ENCODE measurements at places on chromosomes 7 and 10. TPM values are rescaled to one million over a fixed set of nuclear protein-coding genes. Genes with fewer than 3 reads are reported as not detected.
A peak's percentile ranks its signal among the peaks of the same experiment; 100 is the strongest.

The FFAR4 gene
- total RNA-seq = not detected

The MACROH2A2 gene
- total RNA-seq = 29.4 TPM

DNA sequence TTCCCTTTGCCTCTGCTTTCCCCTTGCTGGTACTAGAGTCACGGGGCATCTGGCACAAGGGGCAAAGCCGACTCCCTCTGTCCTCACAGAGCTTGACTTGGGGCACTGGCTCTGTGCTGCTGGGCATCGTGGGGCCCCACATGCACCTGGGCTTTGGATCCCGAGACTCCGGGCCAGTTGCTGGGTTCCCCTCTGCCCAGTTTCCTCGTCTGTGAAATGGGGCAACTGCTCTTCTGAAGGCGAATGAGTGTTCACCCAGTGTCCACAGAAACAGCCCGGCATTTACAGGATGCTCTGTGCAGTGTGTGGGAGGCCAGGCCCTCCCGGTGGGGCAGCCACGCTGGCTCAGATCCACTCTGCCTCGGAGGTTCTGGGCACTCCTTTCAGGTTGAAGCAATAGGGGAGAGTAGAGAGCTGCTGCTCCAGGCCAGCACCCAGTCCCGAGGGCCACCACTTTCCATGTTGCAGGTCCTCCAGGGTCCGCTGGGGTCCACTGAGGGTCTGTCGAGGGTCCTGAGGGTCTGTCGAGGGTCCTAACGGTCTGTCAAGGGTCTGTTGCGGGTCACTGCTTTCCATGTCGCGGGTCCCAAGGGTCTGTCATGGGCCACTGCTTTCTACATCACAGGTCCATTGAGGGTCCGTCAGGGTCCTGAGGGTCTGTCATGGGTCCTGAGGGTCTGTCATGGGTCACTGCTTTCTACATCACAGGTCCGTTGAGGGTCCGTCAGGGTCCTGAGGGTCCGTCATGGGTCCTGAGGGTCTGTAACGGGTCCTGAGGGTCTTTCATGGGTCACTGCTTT lies 103.6 kb downstream of the VIPR2 start:
- no peak for DNase-seq

- DNase-seq = no peak
Measured at GRCh38 chr7:68789597-68789996, 808.7 kb upstream of the AUTS2 start.

- DNase-seq = no peak
Measured at GRCh38 chr10:133462512-133463305, 9.0 kb downstream of the SCART1 start.

DNA sequence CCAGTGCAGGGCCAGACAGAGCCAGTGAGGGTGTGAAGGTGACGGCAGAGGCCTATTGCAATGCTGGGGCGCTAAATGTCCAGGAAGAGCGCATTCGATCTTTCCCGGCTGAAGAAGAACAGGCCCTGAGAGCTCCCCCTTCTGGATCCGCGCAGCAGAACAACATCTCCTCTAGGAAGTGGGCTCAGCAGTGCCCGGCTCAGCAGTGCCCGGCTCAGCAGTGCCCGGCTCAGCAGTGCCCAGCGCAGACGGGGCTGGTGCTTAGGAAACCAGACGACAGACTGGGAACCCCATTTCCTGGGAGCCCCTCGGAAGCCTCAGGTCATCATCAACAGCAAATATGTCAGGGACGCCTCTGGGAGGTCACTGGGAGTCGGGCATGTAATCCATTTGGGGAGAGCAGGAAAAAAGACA lies 4.7 kb upstream of the NOS3 start:
- DNase-seq = no peak

DNA sequence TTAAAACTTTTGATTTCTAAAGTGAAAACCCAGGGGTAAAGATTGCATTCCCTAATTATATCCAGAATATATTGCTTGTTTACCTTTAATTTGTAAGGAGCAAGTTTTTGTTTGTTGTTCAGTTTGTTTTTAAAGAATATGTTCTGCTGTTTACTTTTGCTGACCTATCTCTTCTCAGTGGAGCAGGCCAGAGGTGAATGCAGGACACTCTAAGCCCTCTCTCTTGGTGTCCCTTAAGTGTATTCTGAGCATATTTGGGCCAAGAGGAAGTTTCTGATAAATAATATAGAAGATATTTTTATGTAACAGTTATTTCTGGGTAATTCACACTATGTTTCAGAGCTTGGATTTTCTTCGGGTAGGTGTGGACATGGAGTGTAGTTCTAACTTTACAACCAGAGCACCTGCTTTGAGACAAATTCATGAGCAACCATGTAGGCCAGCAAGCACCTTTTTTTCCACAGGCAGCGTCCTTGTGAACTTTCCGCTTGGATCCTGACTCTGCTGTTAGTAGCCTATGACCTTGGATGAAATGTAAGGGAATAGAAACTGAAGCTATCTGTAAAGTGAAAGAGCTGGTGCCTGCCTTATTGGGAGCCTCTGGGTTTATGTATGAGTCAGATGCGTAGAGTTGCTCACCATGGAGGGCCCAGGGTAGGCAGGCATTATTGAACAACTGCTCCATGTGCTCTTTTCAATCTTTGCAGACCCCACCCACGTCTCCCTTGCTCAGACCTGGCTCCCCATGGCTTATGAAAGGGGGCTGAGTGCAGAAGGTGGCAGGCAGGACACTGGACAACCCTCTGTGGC lies 16.1 kb downstream of the OGDH start:
- no peak for DNase-seq

GRCh38 chr10:78959924-78960285 lies 108.9 kb upstream of the ZMIZ1 start:
- no peak for DNase-seq

DNA sequence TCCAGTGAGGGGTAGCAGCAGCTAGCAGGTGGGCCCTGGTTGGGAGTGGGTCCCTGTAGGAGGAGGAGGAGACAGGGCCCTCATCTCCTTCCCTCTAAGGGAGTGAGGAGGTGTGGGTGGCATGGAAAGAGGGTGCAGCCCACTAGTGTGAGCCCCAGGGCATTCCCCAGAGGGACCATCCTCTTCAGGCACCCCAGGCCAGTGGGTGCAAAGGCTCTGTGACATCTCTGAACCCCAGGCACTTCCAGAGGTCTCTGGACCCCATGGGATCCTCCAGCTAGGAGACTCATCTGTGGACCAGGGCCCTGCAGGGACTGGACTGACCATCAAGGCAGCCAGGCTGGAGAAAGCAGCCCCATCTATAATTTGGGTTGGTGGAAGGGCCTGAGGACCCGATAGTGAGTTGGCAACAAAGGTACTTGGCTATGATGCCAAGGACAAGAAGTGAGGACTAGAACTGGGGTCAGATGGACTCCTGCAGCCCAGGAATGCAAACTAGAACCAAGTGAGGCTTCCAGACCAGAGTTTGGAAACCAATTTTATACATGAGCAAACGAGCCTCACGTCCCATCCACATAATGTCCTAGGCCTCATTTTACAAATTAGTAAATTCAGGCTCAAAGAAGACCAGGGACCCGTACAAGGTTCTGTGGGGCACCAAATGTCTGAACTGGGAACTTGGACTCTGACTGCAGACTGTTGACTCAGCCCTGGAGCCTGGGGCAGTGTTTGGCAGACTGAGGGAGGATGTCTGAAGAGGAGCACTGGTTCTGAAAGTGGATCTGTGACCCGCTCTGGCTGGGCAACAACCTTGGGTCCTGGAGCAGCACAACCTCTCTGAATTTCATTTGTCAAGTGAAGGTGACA lies 1.4 kb upstream of the VSTM4 start:
- no peak for DNase-seq

DNA sequence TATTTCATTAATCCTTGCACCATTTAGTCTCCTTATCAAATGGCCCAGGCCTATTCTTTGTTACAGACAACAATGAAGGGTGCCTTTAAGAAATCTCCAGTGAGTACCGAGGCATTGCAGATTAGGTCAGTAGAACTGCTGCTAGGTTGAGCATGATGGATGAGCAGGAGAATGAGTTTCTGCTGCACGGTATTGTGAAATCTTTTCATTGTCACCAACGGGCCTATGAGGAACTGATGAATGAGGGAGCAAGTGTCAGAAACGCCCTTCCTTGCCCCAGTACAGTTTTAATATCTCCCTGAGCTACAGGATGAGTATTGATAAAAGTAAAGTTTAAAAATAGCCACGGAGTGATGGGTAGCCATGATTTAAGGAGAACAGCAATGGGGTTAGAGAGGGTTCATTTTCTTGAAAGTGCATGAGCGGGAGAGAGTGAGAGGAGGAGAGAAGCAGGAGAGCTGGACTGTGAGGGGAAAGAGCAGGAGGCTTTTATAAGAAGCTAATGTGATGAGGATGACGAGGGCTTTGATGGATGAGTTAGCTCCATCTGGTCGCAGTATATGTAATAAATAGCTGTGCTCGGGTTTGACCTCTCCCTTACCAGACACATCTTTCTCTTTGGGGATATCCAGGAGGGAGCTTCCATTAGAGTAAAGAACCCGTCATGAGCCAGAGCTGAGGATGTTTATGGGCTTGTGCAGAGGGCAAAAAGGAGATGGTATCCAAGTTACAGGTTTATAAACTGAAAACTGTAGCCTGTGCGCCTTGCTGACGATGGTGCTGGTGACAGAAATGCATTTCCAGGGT lies 526.1 kb downstream of the LRMDA start:
- DNase-seq = no peak

DNA sequence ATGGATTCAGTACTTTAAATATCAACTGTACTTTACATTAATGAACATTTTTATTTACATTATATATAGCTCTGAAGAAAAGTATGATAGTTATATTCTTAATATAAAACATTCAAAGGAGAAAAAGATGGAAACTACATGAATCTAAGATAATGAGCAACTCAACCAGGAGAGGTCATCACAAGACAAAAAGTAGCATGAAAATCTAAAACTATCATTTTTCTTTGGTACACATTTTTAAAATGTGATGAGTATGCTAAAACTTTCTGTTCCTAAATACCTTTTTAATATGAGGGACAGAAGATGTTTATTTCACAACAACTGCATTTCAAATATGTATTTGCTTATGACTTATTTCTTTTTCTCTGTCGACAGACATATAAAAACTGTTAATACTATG lies 2.4 kb downstream of the CNTNAP2 start:
- DNase-seq = no peak

DNA sequence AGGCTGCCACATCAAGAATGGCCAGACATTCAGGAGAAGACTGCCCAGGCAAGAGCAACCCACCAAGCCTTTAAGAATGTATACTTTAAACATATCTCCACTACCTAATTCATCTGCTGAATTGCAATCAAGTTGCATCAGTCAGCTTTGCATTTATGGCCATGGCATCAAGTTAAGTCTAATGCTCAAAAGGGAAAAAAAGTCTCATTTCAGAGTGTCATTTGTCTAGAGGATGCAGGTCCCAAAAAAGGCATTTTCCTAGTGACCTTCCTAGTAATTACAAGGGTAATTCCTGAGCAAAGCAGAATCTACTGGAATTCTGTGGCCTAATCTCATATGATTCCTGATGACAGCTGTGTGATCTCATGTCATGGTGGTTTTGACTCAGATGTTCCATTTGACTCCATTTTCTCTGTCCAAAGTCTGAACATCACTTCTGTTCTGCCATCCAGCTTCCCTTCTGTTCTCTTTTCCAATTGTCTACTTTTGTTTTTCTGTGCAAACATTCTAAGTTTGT lies 7.3 kb upstream of the CABCOCO1 start:
- DNase-seq = no peak

DNA sequence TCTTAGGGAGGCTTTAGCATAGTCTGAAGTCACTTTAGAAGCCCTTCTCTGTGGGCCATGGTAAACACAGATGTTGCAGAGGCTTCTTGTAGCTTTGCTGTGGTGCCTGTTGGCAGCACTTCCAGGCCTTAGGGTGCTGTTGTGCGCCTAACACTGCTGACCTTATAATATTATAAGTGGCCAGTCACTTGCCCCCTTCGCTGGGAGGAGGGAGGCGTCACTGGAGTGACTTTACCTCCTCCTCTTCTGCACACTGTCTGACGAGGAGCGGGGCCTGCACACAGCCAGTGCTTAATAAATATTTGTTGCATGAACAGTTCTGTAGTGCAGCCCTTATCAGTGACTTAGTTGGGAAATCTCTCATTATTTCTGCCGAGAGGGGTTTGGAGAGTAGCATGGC lies 63.3 kb downstream of the WDR37 start:
- no peak for DNase-seq

DNA sequence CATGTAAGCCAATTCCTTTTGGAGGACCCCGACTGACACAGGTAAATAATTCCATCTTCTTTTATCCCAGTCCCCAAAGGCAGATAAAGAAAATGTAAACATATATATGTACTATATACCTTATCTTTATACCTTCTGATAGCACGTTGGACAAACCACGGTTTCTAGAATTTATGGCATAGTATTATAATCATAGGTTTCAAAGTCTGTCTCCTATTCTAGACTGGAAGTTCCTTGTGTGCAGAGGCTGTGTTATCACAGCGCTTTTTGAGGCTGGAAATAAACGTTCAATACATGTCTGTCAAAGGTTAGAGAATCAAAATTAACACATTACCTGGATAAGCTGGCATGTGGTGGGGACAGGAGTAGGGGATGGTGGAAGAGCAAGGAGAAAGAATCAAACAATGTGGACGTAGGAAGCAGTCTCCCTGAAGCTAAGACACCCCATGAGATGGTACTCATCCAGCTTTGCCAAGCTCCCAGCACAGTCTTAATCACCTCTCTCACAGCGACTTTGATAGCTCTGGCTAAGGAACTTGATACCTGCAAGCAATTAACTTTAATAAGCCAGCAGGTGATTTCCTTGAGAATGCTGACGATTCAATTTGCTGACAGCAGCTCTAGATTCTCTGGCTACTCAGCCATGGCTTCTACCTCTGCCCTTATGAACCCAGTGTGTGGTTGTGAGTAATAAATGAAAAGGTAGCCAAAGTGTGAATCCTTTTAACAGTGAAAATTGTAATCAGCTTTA lies 208.4 kb upstream of the LRRTM3 start:
- peak; percentile 1 for DNase-seq
